ENCODE measurements at places on chromosomes 5 and 9.
A peak's percentile ranks its signal among the peaks of the same experiment; 100 is the strongest.

DNA sequence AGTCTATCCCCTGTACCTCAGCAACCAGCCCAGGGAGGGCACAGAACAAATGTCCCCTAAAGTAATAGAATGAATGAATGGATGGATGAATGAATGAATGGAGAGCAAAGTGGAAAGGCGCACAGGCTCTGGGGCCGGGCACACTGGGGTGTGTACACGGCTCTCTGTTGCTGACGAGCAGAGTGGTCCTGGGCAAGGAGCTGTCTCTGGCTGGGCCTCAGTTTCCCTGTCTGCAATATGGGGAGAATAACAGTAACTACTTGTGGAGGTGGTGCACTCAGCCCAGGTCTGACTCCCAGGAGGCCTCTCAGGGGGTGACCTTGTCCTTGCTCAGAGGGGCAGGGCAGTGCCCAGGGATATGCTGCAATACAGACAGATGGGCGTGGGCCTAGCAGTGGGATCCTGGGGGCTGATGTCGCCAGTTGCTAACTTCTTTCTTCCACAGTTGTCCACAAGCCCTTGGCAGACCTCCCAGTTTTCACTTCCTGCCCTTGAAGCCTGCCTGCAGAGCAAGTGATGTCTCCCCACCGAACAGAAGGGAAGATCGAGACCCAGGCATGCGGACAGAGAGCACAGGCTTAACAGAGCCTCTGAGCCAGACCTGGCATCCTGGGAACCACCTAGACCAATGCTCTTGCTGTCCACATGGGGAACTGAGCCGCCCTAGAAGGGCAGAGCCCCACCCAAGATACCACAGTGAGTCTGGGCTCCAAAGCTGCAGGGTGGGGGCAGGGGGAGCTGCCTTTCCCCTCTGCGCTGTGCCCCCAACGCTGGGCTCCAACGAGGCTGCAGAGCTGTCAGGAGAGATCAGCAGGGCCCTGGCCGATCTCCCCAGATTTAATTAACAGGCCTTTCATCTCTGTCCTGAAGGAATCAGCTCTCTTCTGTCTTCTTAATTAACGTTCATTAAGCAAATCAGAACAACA, 13.6 kb upstream of the LAMC3 start:
- DNase-seq: no peak

GRCh38 chr5:4097199-4097598, 501.6 kb downstream of the IRX1 start:
- no peak for DNase-seq

DNA sequence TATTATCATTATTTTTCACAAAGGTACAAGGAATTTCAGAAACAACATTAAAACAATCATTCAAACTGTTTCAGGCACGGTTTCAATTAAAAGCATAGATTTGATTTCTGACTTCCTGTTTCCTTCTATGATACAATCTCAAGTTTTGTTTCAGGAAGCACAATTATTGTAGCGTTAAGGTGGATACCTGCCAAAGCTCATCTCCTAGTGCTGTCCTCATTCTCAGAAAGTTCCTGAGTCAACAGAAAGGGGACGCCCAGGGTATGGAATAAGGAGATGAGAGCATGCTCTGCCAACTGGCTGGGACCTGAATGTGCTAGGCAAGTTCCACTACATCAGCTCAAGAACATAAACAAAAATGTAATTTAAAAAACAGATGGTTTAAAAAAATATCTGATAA, 2.0 kb upstream of the TRIM14 start:
- no peak for DNase-seq

- DNase-seq: no peak
These were observed 11.2 kb downstream of the SLC45A2 start for GRCh38 chr5:33973271-33973670.

DNA sequence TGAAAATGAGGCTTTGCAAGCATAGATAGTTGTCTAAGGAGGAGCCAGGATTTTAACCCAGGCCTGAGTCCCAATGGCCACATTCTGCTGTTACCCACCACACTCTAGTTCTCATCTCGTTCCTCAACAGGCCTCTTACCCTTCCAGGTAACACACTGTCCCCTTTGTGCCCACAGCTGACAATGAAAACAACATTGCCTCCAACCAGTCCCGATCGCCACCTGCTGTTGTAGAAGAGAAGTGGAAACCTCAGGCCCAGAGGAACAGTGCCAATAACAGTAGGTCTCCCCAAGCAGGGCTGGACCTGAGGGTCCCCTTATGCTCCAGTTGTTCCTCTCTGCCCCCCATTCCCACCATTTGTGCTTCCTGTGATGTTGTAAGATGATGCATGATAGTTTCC, 30.4 kb downstream of the AMBP start:
- DNase-seq: peak; percentile 16

- DNase-seq: peak; percentile 86
These were observed 66.9 kb upstream of the DNAH5 start for GRCh38 chr5:14011089-14012020.

DNA sequence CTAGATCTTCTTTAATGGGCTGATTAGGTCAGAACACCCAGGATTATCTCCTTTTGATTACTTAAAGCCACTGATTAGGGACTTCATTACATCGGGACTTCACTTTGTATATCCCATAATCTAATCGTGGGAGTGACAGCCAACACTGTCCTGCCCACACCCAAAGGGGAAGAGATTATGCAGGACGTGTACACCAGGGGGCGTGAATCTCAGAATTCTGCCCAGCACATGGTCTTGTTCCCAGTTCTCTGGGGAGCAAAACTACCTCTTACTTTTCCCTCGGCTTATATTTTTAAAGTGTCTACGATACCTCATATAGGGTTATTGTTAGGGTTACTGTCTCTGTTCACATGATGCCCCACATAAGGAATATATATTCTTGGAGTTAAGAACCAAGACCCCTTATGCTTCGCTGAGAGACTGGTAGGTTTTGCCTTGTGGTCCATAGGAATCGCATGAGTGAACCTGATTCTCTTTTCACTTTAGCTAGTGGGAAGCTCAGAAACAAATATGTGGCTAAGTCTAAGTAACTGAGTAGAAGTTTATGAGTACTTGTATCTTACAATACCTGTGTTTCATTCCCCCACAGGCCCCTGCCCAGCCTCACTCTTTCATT, 192.7 kb downstream of the GNA14 start:
- DNase-seq: no peak

DNA sequence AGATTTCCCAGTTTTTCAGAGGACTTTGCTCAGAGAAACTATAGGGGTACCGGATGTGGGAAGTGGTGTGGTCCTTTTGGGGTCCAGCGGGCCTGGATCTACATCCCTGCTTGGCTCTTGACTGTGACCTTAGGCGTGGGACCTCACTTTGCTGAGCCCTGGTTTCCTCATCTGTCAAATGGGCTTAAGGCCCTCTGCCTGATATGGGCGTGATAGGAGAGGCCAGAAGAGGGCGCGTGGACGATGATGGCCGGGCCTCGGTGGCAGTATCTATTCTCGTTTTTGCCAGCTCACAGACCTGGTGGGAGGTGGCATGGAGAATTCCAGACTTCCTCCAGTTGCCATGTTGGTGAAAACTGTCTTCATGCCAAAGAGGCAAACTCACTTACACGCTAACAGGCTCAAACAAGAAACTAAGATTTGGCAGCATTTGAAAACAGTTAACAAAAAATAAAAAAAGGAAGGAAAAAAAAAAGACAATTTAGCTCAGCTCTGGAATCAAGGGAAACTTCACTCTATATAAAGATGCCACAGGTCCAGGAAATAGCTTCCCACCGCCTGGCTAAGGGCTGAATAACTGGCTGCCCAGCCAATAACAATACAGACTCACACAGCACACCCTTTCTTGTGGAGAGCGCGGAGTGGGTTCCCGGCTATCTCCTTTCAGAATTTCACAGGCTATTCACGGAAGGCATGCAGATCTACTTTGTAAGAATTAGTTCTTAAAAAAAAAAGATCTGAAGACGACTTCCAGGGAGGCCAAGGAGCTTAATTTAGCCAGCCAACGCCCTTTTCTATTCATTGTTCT, 1.7 kb downstream of the SH3PXD2B start:
- no peak for DNase-seq

- no peak for DNase-seq
These were observed 85.5 kb upstream of the CTSL start for GRCh38 chr9:87640385-87640795.

DNA sequence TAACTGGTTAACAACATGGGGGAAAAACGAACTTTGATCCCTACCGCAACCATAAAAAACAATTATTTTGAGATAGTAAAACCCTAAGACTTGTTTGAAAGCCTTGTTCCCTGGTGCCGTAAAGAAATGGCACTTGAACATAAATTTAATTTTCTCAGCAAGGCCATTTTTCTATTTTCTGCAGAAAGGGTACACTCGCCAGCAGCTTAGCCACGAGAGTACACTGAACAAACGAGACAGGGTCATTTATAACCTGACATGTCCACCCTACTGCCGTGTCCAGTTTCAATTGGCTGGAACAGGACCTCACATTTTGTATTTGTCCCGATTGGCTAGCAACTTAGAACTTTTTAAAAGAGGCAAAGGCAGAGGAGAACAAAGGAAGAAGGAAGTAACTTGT, 26.8 kb downstream of the FBXW11 start:
- no peak for DNase-seq

DNA sequence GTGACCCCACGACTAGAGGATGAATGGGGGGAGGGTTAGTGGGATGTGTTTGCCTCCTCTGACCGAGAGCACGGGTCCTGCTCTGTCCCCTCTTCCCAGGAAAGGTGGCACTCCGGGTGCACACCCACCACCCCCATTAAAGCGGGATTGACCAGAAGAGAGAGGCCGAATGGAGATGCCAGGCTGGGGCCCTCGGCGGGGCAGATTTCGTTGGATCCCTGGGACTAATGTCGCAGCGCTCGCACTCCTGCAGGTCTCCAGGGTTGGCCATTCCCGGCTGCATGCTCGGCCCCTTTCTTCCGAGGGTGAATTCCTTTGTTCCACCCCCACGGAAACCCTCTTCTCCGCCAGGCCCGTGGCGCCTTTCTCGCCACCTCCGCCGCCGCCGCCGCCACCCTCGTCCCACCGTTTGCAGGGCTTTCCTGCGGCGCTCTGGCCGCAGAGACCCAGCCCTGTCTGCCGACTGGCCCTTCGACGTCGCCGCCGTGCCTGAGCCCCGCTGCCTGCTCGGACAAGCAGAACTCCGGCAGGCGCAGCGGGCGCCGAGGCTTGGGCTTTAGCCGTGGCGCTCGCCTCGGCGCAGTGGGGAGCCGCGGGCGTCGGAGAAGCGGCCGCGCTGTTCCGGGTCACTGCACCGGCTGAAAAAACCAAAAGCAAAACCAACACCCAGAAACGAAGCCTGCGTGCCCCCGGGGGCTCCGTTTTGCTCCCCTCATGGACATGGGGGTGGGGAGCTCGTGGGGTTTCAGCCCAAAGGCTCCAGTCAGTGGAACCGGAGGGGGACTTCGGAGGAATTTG, 11.8 kb downstream of the LMX1B start:
- no peak for DNase-seq

GRCh38 chr5:173689737-173690360, 73.4 kb upstream of the BOD1 start:
- DNase-seq: no peak

DNA sequence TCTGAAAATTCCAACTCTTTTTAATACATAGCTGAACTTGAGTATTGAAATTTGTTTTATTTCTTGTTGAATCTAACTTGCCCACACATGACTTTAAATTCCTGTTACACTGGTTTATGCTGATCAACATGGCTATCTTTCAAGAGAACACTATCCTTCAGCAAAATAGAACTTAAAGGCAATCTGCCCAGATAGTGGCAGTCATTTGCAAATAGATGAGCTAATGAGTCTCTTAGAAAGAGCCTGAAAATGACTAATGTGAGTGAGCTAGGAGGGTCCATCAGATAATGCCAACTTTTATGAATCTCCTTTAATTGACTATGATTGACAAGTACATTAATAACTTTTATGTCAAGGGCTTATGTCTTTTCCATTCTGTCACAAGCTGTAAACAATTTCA, 1360.8 kb upstream of the C9orf72 start:
- no peak for DNase-seq

- no peak for DNase-seq
These were observed 5.6 kb upstream of the C9orf152 start for GRCh38 chr9:110213413-110214044.

DNA sequence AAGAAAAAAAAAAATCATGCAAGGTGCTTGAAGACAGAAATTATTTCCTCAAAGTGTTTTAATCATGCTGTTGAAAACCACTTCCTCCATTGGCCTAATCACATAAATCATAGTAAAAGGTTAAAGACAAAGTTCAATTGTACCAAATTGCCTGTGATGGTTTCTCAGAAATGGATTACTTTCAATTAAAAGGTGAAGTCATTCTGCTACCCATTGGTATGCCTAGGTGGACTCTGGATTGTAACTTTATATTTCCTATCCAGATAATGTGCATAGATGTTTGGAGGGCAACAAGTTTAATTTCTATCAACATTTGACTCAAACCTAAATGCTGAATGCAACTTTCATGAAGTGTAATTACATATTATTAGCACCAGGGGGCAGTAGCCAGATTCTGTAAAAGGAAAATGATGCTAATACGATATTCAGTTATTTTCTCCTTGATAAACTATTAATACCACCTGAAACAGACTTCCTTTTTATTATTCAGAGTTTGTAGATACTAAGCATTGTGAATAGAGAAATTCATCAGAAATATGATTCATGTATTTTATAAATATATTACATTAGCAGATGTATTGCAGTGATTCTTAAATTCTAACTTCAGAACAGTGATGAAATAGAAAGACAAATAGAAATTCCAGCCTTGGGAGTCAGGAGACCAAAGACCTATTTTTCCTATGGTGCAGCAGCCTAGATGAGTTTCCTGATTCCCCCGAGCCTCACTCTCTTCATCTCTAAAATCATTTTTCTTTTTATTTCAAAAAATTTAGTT, 148.2 kb downstream of the CAAP1 start:
- no peak for DNase-seq

DNA sequence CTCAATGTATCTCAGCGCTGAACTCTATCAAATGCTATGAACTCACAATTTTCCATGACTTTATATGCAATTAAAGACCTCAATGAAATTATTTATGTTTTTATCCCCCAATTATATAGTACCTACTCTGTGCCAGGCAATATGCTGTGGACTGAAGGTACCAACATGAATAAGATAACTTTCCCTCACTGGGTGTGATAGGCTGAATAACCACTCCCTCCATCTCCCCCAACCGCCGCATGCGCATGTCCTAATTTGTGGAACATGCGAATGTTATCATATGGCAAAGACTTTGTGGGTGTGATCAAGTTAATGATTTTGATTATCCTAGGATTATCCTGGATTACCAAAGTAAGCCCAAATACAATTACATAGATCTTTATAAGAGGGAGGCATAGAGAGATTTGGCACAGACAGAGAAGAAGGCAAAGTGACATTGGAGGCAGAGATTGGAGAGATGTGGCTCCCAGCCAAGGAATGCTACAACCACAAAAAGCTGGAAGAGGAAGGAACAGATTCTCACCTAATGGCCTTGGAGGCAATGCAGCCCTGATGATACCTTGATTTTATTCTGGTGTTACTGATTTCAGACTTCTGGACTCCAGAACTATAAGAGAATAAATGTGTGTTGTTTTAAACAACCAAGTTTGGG, 149.1 kb upstream of the VCAN start:
- no peak for DNase-seq

GRCh38 chr9:127078988-127079387, 43.4 kb downstream of the ANGPTL2 start:
- DNase-seq: no peak

Measured in breast epithelium (tissue), 4 donors.